ENCODE measurements at places on chromosomes 7 and 10. TPM values are rescaled to one million over a fixed set of nuclear protein-coding genes. Genes with fewer than 3 reads are reported as not detected.
A peak's percentile ranks its signal among the peaks of the same experiment; 100 is the strongest.

The TAS2R5 gene
- 0.43 TPM for total RNA-seq

GRCh38 chr10:128147669-128148068 is 21.4 kb upstream of the MKI67 start:
- peak; percentile 35 for DNase-seq

GRCh38 chr10:111297351-111297848 is 220.6 kb downstream of the ADRA2A start:
- DNase-seq: peak; percentile 24

DNA sequence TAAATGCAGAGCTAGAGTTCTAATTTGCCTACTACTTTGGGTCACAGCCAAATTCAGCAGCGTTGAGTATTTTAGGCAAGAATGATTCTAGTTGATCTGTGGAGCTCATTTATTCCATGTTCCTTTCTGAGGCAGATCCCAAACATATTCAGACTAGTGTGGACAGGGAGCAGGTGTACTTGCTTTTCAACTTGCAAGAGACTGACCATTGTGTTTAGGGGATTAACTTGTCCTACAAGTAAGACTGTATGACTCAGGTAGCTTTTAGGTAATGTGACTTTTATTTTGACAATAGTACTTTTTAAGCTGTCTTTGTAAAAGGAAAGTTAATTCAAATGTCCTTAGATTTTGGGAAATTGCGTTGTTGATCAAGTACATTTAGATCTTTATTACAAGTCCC is 285.5 kb downstream of the TWIST1 start:
- DNase-seq: no peak

DNA sequence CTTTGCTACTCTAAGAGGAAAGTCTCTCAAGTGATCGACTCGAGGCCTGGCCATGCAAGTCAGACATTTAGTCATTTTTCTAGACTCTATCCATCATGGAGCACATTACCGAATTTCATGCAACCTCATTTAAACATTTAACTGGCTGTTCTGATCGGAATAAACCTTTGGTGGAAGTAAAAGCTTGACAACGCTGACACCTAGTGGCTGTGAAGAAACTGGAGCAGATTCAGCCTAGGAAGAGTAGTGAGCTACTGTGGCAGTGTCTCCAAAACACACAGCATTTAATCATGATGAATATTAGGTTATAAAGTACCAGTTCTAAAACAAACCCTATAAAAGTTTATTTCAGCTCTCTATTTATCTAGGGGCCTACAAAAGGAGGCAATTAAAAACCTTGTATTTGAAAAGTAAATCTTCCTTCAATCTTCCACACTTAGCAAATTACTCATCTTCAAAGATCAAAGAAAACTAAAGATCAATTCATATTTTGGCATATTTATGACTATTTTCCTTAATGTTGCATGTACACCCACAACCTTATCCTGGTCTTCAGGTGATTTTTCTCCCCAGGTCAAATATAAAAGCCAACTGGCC is 175.0 kb downstream of the CTNNA3 start:
- DNase-seq: peak; percentile 59

The NCF1 gene
- not detected for total RNA-seq

DNA sequence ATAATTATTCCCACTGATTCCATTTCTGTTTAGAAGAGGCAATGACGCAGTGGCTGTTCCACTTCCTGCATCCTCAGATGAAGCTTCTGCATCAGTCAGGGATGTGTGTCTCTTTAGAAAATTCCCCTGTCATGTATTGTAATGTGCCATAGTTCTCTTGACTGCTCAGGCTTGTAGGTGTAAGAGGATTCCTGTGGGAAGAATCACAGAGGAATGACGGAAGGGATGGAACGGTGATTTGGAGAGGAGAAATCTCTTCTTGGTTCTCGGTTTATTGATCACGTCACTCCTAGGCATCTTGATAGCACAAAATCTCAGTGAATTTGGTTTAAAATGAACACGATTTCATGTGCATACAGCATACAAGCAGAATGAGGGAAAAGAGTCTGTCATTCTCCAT is 69.8 kb upstream of the PRKCQ start:
- DNase-seq: no peak

- DNase-seq: no peak
Observed at GRCh38 chr10:44157574-44157973, 227.3 kb downstream of the CXCL12 start.

The EPHA1 gene
- 1.7 TPM for total RNA-seq

GRCh38 chr10:84943541-84943940 is 615.2 kb downstream of the CCSER2 start:
- peak; percentile 3 for DNase-seq

The SUN3 gene
- not detected for total RNA-seq

DNA sequence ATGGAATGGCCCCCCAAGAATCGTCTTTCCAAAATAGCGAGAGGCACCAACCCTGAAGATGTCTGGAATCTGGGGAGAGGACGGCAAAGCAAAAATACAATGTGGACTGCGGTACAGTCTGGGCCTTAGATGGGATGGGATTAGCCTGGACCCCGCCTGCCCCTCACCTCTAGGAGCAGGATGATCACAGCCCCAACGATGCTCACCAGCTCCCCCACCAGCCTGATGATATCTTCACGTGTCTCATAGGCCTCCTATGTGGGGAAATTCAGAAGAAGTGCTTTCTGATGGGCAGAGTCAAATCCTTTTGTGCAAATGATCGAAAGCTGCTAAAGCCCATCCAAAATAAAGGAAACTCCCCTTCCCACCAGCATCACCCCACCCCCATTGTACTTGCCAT is 18.2 kb downstream of the TRPV5 start:
- DNase-seq: no peak

GRCh38 chr7:142123184-142123583 is 11.7 kb downstream of the MGAM2 start:
- DNase-seq: no peak

GRCh38 chr7:138663725-138664710 is 37.1 kb downstream of the SVOPL start:
- no peak for DNase-seq

DNA sequence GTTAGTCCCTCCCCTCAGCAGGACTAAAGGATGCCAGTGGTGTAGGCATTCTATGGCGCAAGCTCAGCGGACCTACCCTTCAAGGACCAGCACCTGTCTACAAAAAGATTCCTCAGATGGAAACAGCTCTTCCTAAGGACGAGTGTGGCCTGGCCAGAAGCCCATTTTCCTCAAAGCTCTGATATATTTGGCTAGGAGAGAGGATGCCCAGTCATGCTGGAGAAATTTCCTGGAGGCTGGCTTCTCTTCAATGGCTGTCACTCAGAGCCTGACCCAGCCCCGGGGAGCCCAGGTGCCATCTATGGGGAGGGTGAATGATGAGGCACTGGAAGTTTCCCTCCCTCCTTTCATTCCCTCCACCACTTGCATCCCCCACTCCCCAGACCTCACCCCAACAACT is 111.5 kb downstream of the PLXNA4 start:
- no peak for DNase-seq

DNA sequence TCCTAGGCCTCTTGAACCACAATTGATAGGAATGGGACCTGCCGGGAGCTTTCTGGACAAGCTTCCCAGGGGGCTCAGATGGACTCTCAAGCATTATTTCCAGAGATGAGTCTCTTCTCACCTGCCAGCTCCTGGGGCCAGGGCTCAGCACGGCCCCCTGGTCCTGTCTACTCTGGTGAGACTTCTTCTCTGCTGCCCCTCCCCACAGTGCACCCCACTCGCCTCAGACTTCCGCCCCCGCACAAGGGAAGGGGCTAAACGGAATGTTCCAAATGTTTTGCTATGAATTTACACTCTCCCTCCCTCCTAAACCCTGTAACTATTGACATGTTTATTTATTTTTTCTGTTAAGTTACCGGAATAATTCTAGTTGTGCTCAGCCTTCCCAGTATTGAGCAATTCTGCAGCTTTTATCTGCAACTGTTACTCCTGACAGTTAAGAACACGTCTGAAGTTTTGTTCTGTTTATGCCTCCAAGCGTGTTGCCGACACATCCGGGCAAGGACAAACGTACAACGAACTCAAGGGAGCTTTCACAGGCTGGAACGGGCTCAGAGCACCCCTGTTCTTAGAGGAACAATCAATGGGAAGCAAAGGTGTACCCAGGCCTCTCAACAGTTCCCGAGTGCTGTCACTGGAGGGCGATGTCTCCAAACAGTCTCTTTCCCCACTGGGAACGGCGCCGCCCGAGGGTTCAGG is 55.2 kb downstream of the FHIP2A start:
- DNase-seq: peak; percentile 80

GRCh38 chr7:44221231-44221791 is 20.5 kb downstream of the YKT6 start:
- DNase-seq: no peak

- peak; percentile 77 for DNase-seq
Observed at GRCh38 chr10:49761789-49762565, at the start of gene OGDHL. Gene OGDHL, minus strand, starts transcription at chr10:49762323. Its CDS starts 3,731 bp downstream, at chr10:49758592.

DNA sequence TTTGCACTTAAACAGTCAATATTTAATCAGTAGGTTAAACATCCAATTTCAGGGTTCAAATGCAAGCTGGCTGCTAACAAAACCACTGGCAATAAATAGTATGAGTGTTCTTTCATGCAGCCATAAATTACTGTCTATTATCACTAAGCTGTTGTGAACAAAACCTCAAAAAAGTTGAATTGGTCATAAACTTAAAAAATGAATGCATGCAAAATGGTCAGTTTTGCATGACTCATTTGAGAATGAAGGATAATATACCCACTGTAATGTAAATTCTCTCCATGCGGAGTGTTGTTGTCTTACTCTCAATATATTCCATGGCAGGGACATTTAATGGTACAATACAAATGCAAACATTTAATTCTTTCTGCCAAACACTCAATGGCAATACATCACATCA is 226.4 kb downstream of the MAGI2 start:
- no peak for DNase-seq

DNA sequence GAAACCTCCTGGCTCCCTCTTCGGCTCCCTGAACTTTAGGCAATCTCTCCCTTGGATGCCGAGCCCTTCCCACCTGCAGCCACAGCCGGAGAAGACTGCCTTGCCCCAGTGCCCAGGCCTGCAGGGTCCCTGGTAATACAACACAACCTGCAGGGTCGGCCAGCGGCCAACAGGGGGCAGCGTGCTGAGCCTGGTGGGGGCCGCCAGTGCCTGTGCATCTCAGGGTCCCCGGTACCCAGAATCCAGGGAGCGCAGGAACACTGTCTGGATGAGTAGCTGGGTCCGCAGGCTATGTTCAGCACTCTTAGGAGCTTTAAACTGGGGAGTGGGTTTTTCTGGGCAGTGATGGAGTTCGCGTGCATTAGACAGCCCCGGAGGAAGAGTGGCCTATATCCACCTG is 17.5 kb upstream of the C10orf71 start:
- peak; percentile 7 for DNase-seq

The STX1A gene
- 47.1 TPM for total RNA-seq

DNA sequence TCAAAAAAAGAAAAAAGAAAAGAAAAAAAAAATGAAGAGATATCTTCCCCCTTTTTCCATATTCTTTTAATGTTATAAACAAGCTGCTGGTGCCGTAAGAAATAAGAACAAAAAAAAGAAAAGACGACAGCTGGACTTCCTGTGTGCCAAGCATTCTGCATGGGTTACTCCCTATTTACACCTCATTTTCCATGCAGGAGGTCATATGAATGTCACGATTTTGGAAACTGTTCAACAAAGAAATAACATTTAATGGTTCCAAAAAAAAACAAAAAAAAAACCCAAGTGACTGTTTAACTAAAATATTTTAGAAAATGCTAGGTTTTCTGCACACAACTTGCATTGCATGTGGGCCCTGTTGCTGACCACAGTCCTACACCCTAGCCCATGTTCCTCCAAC is 159.3 kb downstream of the TNS3 start:
- no peak for DNase-seq

DNA sequence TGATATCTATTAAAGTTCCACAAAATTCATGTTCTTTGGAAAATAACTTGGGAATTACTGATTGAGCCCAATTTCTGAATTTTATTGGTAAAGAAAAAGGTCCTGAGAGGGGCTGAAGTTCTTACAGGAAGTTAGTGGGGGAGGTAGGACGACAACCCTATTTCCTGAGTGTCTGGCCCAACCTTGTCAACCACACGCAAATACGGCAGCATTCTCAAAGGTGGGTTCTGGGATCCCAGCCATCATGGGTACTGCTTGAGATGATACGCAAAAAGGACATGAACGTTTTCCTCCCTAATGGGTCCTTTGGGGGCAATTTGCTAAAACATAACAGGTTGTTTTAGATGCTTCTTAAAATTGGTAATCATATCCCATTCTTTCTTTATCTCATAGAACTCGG is 2.7 kb upstream of the PDCD4 start:
- DNase-seq: no peak

The EPDR1 gene
- total RNA-seq: 24.6 TPM

GRCh38 chr10:43208147-43209073 is 58.5 kb downstream of the RASGEF1A start:
- no peak for DNase-seq

- DNase-seq: peak; percentile 82
Observed at GRCh38 chr10:35640474-35640873, 1.6 kb downstream of the FZD8 start.

The PDZD7 gene
- 0.26 TPM for total RNA-seq

DNA sequence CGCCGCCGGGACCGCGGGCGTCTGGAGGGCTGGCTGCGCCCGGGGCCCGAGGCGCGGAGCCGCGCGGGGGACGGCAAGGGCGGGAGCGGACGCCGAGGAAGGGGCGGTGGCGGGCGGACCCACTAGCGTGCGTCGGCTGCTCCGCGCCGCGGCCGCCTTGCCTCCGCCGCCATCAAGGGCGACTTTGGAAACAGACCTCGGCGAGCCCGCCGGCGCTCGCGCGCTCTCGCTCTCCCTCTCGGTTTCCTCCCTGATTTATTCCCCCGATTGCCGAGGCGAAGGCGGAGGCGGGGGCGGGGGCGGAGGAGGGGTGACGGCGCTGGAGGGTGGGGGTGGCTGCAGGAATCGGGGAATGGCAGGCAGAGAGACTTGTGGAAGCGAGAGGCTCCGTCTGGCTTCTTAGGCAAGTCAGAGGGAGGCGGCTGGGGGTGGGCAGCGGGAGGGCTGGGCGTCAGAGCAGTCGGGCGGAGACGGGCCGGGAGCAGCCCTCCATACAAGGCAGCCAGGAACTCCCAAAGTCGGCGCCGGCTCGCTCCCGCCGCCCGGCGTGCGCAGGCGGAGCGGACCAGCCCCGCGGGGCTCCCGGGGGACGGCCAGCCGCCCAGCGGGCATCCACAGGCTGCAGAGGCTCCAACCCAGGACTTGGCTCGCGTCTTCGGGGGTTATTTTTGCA is at the start of gene CACNA2D1:
Gene CACNA2D1 (minus strand): TSS at position 231 of the 673 bp plus-strand sequence.
- DNase-seq: peak; percentile 95

DNA sequence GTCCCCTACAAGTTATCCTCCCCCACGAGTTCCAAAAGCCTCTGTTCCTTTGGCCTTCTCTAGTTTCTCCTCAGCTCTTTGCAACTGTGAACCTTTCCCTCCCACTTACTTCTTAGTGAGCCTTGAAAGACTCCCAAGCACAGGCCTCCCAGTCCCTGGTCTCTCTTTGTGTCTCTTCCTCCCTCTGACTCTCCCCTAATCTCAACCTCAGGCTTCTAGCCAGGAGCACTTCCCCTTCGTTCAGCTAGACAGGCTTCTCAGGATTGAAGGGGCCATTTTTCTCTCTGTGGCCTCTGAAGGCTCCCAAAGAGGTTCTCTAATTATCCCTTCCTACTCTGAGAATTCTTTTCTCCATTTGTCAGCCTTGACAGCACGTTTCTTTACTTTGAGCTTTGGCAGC is 50.2 kb upstream of the PHYHIPL start:
- no peak for DNase-seq

Data from A673 (cell line).